Activated effector memory CD4-positive, alpha-beta T cell treated with anti-CD3 and anti-CD28 coated beads, Interleukin-2, amount 50 U/mL, for 16 hours (primary cell): ENCODE measurements at places on chromosomes 13 and 19.

DNA sequence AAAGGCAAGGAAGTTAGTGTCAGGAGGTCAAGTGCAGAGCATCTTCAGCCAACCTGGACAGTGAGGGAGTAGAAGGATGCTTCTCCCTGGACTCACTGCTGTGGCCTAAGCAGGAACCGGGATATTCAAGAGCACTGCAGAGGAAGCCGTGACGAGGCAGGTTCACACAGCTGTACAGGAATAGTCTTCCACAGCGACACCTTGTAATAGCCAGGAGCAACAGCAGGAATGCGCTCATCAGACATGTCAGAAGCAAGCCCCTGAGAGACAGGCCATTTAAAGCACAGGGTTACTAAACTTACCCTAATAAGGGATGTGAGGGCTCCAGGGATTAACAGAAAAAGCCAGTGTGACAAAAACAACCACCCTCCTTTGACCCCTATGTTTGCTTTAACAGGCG is 3.5 kb upstream of the MED26 start:
- no peak for DNase-seq

GRCh38 chr19:3135961-3136683 is at the start of gene GNA15:
Gene GNA15, plus strand, starts transcription at chr19:3136033. Its CDS starts 418 bp downstream, at chr19:3136451.
- DNase-seq = peak; percentile 83

DNA sequence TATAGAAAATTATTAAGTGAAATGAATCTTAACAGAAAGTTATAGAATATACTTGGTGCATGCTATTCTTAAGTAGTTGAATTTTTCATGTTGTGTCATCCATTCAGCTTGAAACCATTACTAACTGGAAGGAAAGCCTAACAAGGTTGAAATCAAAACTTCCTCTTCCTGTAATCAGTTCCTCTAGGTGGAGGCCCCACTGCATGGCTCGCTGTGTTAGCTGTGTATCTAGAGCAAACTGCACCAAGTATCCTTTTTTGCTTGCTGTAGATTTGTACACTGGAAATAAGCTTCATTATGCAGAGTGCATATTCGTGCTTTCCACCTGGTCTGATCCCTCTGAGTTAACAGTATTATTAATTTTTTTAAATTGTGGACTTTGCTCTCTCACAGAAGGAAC is 1146.1 kb downstream of the EFNB2 start:
- DNase-seq = no peak

GRCh38 chr13:49210669-49211068 is 9.5 kb upstream of the MLNR start:
- DNase-seq = no peak

- peak; percentile 72 for DNase-seq
These were observed 18.8 kb downstream of the ZC3H4 start for GRCh38 chr19:47094557-47095475.

DNA sequence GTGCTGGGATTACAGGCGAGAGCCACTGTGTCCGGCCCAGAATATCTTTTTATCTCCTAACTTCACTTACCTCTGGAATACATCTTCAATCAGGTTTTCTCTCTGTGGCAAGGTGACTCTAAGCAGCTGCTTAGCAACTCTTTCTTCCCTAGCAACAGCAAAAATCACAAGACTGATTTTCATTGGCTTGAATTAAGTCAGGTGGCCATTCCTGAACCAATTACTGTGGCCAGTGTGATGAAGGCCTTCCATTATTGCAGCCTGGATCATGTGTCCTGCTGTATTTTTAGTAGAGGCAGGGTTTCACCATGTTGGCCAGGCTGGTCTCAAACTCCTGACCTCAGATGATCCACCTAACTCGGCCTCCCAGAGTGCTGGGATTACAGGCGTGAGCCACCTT is 9.0 kb upstream of the LTBP4 start:
- DNase-seq = no peak
